ENCODE measurements at places on chromosomes 5 and 9. TPM values are rescaled to one million over a fixed set of nuclear protein-coding genes. Genes with fewer than 3 reads are reported as not detected.

The CYLC2 gene
- not detected for total RNA-seq

The SPINK4 gene
- not detected for total RNA-seq

The DOCK8 gene
- 2.3 TPM for total RNA-seq

GRCh38 chr5:113183694-113184093 is 207.1 kb downstream of the DCP2 start:
- no peak for DNase-seq

GRCh38 chr5:7039074-7039473 is 325.8 kb downstream of the TENT4A start:
- DNase-seq: no peak

DNA sequence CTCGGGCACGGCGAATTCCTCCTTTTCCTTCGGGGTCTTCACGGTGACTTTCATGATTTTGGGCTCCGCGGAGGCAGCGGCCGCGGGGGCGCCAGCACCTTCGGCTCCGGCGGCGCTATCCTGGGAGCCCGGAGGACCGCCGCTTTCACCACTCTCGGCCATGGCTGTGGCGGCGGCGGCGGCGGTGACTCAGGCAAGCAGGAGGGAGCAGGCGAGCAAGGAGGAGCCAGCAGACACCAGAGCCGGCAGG is 315 bp downstream of the UBQLN1 start:
- no peak for DNase-seq

- DNase-seq: no peak
Observed at GRCh38 chr9:36423206-36423605, 23.1 kb upstream of the RNF38 start.
